Diencephalon (tissue), 1 donor: ENCODE measurements at places on chromosomes 6 and 20. TPM values are rescaled to one million over a fixed set of nuclear protein-coding genes. Genes with fewer than 3 reads are reported as not detected.

PRL gene
- total RNA-seq, result 0.23 TPM

GHRH gene
- total RNA-seq, result 2.3 TPM

TSPO2 gene
- not detected for total RNA-seq

ABHD16B gene
- total RNA-seq, result not detected

HINT3 gene
- 89.0 TPM for total RNA-seq

SLC17A1 gene
- not detected for total RNA-seq

GPR63 gene
- 14.3 TPM for total RNA-seq

PTCHD4 gene
- total RNA-seq, result 20.3 TPM

PRRT1 gene
- 0.69 TPM for total RNA-seq

OR2H1 gene
- total RNA-seq, result not detected

MPIG6B gene
- not detected for total RNA-seq

ULBP3 gene
- 14.1 TPM for total RNA-seq

RAB5IF gene
- total RNA-seq, result 41.3 TPM

MYCT1 gene
- 4.4 TPM for total RNA-seq
